ENCODE measurements at places on chromosomes 6 and 20.
A peak's percentile ranks its signal among the peaks of the same experiment; 100 is the strongest.

DNA sequence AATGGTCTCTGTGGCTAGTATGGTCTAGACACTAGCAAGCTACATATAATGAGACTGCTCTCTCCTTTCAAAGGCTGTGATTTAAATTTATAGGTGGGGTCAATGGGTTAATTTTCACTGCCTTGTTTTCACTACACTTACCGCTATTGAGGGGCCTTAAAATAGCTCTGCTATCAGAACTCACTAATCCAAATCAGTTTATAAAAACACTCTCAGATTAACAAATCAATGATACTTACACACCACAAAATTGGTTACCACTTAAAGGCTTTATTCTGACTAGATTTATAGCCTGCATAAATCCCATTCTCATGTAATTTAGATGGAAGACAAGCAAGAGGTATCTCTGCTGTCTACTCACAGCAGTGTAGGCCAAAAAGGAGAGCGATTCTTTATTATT, 313.0 kb upstream of the AGPAT4 start:
- DNase-seq, result no peak

- peak; percentile 95 for DNase-seq
Observed at GRCh38 chr20:57672164-57672563, 37.7 kb downstream of the PMEPA1 start.

DNA sequence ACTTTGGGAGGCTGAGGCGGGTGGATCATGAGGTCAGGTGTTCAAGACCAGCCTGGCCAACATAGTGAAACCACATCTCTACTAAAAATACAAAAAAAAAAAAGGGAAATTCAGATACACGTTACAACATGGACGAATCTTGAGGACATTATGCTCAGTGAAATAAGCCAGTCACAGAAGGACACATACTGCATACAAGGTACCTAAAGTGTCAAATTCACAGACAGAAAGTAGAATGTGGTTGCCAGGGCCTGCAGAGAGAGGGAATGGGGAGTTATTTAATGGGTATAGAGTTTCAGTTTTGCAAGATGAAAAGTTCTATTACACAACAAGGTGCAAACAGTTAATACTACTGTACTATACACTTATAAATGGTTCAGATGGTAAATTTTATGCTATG, 75.1 kb downstream of the SNX5 start:
- no peak for DNase-seq

DNA sequence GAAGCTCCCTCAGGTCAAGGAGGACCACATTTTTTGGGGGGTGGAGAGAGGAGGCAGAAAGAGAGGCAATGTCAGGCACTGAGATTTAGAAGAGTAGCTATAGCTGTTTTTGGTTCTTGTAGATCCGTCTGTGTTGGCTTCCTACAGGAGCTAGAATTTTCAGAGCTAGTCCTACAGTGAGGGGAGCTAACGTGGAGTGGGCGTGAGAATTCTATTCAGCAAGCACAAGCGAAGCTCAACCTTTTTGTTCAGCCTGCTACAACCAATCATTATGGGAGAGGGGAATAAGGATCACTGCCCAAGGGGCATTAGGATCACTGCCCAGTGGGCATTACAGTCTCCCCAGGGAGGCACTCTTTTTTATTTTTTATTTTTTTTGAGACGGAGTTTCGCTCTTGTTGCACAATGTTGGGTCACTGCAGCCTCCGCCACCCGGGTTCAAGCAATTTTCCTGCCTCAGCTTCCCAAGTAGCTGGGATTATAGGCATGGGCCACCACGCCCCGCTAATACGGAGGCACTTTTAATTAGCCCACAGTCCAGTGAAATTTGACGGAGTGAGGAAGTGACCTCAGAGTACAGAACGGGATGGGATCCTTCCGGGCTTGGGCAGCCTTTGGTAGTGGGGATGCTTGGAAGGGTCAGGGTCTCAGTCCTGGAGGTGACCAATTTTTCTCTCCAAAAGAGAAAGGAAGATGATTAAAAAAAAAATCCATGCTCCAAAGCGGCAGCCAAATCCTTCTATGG, 1.1 kb upstream of the PANK2 start:
- no peak for DNase-seq

DNA sequence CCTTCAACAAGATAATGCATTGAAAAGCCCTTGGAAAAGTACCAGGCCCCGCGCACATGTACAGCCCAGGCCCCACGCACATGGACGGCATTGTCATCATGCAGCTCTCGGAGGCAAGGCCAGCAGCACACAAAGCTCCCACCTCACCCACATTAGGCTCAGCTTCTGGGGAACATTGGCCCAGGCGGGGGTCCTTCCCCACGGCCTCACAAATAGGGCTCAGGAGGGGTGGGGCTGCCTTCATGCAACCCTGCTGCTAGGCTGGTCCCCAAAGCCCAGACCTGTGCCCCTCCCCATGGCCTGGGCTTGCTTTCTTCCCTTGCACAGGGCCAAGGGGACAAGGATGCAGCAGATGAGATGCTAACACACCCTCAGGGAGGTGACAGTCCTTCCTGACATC, 26.7 kb downstream of the NPEPL1 start:
- no peak for DNase-seq

DNA sequence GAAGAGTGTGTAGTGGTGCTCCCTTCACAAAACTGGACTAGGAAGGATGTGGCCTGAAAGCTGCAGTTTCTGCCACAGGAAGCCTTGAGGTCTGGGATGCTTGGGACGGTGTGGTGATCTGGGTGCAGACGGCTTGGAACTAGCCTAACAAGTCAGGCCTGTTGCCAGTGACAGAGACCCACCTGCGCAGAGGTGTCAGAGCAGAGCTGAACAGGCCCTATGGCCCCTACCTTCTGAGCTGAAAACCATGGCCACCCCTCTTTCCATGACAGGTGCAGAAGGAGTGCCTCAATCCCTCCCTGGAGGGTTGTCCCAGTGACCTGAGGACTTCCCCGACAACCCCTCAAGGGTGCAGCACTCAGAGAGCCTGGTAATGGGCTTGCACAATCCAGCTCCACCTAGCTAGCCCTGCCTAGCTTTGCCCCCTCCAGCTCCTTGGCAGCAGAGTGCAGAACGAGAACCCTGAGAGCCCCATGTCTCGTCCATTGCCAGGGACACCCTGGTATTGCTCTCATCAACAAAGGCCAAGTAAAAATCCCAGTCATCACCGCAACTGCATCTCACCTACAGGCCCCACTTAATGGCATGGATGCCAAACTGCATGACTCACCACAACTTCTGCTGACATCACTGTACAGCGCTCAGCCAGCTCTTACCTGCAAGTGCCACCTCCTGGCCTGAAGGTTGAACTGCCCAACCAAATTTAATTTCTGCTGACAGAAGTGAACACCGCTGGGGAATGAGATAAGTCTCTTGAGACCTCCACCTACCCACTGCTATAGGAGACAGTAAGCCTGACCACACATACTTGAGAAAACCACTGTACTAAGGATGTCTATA, 563.1 kb downstream of the TFAP2A start:
- DNase-seq, result no peak

DNA sequence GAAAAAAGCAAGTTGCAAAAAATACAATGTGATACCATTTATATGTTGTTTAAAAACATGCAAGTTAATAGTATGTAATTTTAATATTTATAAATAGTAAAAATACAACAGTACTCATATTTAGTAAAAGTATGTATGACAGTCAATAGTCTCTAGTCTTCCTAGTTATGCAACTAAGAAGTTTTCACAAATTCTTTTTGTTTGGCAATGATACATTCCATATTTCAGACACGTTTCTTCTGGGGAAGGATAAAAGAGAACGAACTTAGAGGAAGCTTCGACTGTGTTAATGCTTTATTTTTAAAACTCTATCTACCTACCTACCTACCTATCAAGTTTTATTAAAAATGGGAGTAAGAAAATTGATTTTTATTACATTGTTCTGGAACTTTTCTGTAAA, 77.7 kb downstream of the UBE3D start:
- no peak for DNase-seq

DNA sequence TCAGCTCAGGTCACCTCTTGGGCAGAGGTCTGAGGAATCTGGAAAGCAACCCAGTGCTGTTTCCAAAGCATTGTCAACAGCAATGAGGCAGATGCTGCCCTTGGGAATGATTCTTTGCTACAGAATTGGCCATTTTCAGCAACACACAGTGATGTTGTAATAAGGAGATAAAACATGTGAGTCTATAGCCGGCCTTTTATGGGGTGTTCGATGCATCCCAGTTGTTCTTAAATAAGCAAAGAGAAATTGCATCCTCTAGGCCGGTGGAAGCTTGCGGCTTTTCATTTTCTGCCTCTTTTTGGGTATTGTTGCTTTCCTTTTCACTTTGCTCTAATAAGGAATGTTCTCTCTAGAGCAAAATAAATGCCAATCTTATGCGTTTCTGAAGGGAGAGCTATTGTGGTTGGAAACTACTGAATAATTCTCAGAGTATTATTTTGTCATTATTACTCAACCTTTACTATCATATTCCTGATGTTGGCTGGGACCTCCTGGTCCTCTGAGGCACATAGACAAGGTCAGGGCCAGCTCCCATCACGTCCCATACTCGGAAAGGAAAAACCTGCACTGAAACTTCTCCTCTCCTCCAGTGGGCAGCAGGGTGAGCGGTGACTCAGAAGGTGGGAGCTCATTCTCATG, 214.2 kb downstream of the CDH26 start:
- DNase-seq, result no peak

DNA sequence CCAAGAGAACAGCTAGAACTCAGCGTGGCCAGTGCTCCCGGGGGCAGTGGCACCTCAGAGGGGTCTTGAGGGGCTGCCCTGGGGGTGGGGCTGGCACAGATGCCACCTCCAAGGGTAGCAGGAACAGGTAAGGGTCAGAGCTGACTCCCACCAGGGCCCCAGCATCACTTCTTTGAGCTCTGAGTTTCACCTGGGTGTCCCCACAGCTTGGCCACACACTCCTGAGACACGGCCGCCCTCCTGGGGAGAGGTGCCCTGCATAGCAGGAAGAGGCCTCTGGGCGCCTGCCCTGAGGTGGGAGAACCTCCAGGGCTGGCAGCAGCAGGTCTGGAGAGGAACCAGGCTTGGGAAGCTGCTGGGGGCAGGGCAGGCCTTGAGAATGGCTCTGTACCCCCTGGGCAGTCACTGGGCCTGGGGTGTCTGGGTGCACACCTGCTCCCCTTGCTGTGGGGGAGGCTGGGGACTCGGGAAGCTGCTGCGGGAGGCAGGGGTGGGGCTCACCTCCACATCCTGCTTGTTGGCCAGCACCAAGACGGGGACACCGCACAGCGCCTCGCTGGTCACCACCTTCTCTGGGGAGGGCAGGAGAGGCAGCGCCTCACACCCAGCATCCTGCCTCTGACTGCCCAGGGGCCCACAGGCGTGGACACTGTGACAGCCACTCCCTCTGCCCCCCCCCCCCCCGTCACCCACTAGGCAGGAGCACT, 5.0 kb downstream of the TNFRSF6B start:
- DNase-seq, result no peak

GRCh38 chr6:154229786-154230185, 126.8 kb downstream of the IPCEF1 start:
- no peak for DNase-seq

DNA sequence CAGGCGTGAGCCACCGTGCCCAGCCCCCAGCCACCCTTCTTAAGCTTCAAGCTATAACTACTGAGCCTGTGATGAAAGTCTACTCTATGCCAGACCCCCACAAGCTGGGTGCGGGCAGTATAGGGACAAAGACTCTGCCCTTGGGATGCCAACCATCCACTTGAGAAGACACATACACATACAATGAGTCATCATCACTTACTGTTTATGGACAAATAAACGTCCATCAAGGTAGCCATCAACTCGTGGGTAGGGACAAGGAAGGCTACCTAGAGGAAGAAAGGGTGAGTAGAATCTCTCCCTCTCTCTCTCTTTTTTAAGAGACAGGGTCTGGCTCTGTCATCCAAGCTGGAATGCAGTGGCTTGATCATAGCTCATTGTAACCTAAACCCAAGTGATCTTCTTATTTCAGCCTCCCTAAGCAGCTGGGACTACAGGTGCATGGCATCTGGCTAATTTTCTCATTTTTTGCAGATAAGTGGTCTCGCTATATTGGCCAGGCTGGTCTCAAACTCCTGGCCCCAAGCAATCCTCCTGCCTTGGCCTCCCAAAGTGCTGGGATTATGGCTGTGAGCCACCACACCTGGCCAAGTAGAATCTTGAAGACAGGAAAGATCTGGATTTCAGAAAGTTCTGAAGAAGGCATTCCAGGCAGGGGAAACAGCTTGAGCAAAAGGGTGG, 2.6 kb upstream of the TP53INP2 start:
- DNase-seq, result no peak

- no peak for DNase-seq
Observed at GRCh38 chr6:128240024-128240428, 280.4 kb downstream of the PTPRK start.

GRCh38 chr6:53888931-53889330, 94.1 kb downstream of the LRRC1 start:
- no peak for DNase-seq

DNA sequence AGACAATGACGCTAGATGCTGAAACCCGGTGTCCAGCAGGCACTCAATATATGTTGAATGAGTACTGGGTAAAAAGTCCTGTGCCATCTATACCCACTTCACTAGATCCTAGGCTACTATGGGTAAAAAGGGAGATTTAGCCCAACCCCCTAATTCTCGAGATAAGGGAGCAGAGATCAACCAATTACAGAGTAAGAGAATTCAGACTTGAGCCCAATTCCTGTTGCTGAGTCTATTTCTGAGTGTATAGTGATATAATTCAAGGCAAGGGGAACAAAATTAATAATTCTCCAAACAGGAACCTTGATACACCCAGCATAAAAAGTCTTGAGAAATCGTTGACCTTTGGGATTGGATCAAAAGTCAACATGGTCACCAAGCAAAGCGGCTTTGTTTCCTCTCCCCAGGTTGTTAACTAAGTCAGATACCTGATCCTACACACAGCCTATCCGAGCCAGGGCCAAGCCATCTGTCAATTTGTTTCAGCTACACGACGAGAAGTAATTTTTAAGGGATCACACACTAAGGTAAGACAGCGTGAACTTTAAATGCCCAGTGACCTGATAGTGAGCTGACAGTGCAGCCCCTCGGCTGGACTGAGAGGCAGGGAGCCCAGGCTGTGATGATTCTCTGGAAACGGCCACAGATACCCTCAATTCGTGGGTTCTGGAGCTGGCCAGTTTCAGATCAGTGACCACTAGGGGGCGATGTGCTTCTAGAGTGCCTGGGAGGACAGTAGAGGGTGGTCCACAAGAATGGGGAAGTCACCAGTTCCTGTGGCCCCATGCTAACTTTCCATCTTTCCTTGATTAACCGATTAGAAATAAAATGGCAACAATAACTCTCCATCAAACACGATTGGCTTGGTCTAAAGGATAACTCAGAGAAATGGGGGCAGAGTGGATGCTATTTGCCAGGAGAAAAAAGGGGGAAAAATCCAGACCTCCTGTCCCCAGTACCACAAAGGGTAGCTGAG, 46.2 kb downstream of the SLC22A23 start:
- DNase-seq, result peak; percentile 27

- DNase-seq, result no peak
Observed at GRCh38 chr20:40254023-40254772, 434.8 kb downstream of the MAFB start.
